Germinal center (tissue), 1 donor: ENCODE measurements at places on chromosomes 3 and 15.

DNA sequence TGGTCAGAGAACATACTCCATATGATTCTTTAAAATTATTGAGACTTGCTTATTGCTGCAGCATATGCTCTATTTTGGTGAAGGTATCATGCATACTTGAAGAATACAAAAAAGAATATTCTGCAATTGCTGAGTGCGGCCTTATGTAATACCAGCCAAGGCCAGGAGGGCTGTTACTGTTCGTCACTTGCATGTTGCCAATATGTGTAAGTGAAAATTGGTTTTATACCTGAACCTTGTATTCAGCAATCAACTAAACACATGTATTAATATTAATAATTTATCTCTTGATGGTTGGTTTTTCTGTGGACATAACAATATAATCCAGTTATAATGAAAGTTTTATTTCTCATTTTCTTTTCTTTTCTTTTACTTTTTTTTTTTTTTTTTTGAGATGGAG, 13.9 kb upstream of the GABRA5 start:
- DNase-seq: no peak

DNA sequence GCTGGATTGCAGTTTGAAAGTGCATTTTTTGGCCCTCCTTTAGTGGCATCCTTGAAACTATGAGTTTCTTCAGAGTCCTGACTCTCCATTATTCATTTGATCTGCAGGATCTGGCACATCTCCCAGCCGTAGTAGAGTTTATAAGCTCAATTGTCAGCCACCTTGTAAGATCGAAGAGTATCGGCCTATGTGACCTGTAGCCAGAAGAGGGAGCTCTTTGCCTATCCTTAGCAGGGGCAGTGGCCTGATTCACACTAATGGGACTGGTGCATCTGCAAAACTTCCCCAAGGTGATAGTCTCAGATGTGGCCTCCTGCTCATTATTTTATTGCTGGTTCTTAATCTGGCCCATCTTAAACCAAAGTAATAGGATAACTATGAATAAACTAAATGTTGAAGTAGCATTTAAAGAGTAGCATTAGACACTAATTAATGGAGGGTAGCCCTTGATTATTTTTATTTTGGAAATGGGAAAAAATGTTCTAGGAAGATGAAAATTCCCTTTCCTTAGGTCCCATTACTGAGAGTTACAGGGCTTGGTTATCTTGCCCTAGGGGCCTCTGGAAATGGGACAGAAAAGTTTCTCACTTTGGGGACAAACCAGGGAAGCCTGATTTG, 21.2 kb downstream of the GCSAM start:
- DNase-seq: peak; percentile 77

DNA sequence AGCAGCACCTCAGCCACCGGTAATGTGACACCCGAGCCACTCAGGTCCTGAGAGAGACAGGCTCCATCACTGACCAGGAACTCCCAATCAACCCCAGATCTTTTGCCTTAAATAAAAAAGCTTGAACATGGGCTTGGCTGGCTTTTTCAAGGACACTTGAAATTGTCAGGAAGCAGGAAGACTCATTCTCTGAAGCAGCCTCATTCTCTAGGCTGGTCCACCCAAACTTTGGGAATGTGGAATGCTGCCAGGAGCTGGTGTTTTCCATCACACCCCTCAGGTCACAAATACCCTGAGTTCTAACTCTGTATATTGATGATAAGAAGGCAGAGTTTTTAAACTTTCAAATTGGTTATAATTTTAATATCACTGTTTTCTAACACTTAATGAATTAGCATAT, 17.0 kb downstream of the CXCR6 start:
- no peak for DNase-seq

DNA sequence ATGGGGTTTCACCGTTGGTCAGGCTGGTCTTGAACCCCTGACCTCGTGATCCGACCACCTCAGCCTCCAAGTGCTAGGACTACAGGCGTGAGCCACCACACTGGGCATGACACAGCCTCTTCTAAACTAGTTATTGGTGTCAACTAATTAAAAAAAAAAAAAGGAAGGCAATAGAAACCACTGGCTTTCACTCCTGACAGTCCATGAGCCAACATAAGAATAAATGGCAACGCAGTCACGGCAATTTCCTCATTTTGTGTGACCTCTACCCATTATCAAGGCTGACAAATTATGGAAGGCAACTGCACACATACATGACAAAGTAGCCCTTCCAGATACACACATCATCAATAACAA, 5.9 kb downstream of the ARHGEF3 start:
- no peak for DNase-seq

DNA sequence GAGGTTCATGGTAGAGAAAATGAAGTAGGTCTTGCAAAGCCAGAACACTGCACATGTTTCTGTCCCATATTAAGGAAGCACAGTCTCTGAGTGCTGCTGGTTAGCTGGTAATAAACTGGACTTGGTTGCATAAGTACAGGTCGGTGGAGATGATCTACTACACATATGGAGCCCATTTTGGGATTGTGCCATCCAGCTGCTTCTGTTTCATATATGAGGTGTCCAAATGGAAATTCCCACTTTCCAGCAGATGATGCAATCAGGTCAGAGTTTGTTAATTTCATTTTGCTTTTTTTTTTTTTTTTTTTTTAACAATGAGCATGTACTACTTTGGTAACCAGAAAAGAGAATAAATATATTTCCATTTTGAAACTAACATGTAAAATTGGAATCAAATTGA, 122.6 kb downstream of the SATB1 start:
- DNase-seq: no peak

GRCh38 chr15:39896846-39897245, 23.2 kb downstream of the GPR176 start:
- DNase-seq: no peak

GRCh38 chr3:51396401-51396800, 5.3 kb downstream of the RBM15B start:
- DNase-seq: no peak

- DNase-seq: no peak
Measured at GRCh38 chr15:75887178-75887577, 16.5 kb upstream of the FBXO22 start.

- no peak for DNase-seq
Measured at GRCh38 chr3:141337523-141337854, 30.8 kb upstream of the ZBTB38 start.

GRCh38 chr3:56759532-56759931, 42.2 kb downstream of the ARHGEF3 start:
- DNase-seq: no peak

DNA sequence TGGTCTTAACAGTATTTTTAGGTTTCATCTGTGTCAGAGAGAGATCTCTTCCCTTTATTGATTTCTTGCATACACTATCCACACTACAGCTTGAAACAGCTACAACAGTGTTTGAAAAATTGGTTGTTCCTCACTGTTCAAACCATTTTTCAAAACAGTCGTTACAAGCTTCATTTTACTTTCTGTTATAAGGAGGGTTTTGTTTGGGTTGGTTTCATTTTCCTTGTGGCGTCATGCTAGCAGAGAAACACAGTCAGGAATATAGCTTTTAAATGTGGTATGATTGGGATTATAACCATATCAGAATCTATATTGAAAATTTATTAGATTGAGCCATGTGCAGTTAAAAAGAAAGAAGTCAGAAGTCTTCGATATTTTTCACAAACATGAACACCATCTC, 400.6 kb downstream of the ZBTB20 start:
- no peak for DNase-seq

GRCh38 chr3:142174559-142174958, 25.2 kb upstream of the TFDP2 start:
- no peak for DNase-seq

DNA sequence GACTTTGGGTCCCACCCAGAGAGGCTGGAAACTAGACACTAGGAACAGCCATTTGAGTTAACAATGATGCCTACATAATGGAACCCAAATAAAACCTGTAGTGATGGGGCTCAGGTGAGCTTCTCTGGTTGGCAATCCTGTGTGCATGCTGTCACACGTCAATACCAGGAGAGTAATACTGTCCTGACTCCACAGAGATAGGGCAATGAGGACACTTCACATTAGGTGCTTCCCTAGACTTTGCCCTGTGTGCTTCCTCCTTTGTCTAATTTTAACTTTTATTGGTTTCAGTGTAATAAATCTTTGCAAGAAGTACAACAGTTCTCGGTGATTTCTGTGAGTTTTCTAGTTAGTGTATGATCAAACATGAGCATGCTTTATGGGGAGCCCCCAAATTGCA, 281.8 kb upstream of the ARRDC4 start:
- no peak for DNase-seq

DNA sequence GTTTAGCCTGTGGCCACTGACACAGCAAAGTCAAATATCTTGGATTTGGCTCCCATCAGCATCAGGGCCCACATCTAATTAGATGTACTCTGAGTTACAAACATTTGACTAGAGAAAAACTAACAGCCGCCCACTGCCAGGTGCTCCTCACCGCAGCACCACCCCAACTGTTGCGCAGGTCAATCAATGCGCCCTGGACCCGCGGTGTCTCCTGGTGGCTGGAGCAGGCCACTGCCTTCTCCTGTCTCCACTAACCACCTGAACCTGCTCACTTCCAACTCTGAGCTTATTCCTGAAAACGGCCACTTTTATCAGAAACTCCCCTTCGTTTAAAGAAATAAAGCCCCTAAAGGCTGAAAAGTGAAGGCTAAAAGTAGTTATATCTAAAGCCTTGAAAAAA, 4.3 kb downstream of the RIOX2 start:
- no peak for DNase-seq

- DNase-seq: no peak
Measured at GRCh38 chr3:160291290-160291908, 66.2 kb downstream of the C3orf80 start.

- DNase-seq: peak; percentile 40
Measured at GRCh38 chr3:122952520-122952919, 75.0 kb downstream of the SEMA5B start.

DNA sequence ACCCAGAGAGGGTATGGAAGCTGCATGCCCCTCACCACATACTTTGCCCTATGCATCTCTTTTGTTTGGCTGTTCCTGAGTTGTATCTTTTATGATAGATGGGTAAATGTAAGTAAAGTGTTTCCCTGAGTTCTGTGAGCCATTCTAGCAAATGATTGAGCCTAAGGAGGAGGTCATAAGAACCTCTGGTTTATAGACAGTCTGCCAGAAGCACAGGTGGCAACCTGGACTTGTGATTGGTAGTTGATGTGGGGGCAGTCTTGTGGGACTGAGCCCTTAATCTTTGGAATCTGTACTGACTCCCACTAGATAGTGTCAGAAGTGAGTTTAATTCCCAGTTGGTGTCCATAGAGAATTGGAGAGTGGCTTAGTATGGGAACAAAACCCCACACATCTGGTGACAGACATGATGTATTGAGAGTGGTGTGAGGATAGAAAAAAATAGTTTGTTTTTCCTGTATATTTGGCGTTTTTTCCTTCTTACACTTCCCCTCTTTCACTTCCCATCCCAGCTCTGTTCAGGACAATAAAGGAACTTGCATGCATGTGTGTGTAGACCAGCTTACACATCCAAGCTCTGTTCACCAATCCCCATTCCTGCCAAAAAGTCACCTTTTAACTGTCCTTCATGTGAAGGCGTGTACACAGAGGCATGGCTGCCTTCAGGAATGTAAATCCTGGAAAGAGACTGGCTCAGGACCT, 38.1 kb upstream of the SPPL2A start:
- no peak for DNase-seq

GRCh38 chr3:23916152-23916885, 471 bp downstream of the NKIRAS1 start:
- peak; percentile 51 for DNase-seq

GRCh38 chr15:42691770-42692169, 45.2 kb downstream of the CDAN1 start:
- no peak for DNase-seq

- no peak for DNase-seq
Measured at GRCh38 chr3:190746531-190746930, 116.0 kb downstream of the GMNC start.

DNA sequence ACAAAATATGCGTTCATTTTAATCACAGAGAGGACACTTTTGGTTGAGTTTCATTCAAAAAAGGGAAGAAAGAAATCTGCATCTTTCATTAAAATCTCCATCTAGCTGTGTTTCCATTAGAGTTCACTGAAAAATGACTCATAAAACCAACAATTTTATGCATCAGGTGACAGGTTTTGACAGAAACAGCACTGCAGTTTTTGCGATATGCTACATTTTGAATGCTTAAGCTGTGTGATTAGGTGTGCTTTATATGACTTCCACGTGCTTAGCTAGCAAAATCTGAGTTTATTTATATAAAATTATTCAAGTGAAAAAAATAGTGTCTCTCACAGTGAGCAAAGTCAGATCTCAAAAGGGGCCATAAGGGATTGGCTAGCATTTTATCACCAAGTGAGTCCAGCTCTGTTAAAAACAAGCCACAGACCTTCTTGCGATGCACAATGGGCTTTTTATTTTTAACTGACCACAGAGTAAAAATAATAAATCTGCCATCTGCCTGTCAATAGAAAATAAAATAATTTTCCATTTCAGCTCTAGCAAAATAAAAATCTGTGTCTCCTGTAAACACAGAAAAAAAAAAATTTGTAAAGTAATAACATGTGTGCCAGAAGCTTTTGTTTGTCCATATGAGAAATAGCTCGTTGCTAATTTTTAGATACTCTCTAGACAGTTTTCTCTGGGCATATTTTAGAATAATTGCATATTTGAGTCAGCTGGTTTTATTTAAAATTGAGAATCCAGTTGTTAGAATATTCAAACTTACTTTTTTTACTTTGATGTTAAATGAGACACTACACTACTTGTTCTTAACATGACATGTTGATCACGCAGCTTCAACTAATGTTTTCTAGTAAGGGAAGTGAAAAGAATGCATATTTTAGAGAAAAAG, 409.8 kb downstream of the ROBO2 start:
- no peak for DNase-seq

GRCh38 chr15:26866298-26867199, at the start of gene GABRA5:
TSS of gene GABRA5 (plus strand) at chr15:26867062. CDS start at chr15:26869249, 2,187 bp downstream.
- DNase-seq: no peak

DNA sequence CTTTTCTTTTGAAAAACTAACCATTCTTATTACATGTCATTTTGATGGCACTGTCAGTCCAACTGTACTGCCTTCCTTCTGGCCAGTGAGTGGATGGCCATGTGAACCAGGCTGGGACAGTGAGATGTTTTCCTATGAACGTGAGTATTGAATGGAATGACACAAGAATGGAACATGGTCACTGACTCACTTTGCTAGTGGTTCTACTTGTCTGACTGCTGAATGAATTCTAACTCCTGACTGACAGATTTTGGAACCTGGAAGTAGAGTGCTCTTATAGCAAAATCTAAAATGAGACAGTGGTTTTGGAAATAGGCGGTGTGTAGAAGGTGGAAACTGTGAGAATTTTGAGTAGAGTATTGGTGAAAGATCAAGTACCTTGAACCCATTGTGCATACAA, 606.9 kb upstream of the KCNMB2 start:
- no peak for DNase-seq
